Amniotic epithelial cell (primary cell): ENCODE measurements at places on chromosomes 5 and 9.
A peak's percentile ranks its signal among the peaks of the same experiment; 100 is the strongest.

DNA sequence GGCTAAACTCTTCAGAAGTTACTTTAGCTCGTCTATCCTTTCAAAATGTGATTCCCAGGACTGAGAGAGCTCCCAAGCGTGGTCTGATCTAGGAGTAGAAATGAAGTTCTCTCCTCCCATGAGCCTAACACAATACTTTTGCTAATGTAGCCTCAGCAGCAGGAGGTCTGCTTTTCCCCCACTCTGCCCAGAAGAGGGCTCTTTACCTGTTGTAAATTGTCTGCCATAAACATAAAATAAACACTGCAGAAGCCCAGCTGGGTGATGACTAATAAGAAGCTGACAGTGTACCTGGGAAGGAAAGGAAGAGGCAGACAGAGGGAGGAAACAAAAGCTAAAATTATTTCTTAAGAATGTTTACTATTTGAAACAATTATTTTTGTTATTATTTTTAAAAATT, 15.4 kb downstream of the SLC36A3 start:
- DNase-seq: no peak

- no peak for DNase-seq
These were observed 93.1 kb downstream of the MED27 start for GRCh38 chr9:131986576-131986975.

GRCh38 chr5:118009741-118010297, 978.5 kb downstream of the DTWD2 start:
- DNase-seq: no peak

- no peak for DNase-seq
These were observed 141.6 kb downstream of the ADCY2 start for GRCh38 chr5:7537573-7537972.

- no peak for DNase-seq
These were observed 36.7 kb downstream of the ANKRD31 start for GRCh38 chr5:75199946-75200345.

DNA sequence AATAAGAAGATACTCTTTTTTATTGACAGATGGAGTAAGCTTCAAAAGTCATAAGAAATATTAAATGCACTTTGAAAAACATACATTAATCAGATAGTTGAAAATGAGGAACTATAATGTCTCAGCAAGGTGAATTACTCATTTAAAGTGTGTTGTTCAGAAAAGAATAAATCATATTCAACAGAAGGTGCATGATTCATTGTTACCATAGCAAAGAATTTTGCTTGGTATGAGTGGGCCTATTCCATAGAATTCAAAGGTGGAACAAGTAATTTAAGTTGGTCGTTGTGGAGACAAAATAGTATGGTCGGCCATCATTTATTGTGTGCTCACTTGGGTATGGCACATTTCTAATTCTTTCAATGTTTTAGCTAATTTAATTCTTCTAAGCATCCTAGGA, 1920.2 kb upstream of the CDH9 start:
- no peak for DNase-seq

DNA sequence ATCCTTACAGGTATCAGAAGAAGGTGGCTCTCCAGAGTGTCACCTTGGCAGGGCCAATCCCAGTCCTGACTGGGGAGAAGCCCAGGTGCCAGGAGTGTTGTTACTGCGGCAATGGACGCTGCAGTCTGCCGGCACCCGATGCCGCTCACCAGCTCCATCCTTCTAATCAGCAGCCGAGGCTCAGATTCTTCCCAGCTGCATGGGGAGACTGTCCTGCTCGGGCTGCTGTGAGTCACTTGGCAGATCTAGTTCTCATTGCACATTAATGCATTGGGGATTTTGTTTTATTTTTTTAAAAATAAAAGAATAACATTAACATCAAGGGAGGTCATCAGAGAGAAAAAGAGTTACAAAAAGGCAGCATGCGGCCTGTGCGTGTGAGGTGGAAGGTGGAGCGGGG, 115.8 kb downstream of the MTX3 start:
- no peak for DNase-seq

DNA sequence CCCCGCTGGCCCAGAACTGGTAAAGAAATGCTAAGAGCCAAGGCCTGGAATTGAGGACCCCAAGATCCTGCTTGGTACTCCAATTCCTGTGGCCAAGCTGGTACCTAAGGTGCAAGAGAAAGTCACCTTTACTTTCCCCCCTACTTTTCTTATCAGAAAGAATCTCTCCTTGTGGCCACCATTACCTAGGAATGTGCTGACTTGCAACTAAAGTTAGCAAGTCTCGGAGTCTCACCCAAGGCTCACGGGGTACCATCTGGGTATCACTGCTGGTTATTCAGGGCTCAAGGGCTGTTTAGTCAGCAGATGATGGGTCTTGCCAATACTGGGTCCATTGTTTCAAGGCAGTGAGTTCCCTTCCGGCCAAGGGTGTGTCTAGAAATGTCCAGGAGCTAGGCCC, 270.2 kb downstream of the KDM4C start:
- no peak for DNase-seq

- DNase-seq: no peak
These were observed 7.3 kb upstream of the SMIM3 start for GRCh38 chr5:150771034-150771795.

- peak; percentile 47 for DNase-seq
These were observed 88.7 kb upstream of the PHF24 start for GRCh38 chr9:34869390-34869789.

DNA sequence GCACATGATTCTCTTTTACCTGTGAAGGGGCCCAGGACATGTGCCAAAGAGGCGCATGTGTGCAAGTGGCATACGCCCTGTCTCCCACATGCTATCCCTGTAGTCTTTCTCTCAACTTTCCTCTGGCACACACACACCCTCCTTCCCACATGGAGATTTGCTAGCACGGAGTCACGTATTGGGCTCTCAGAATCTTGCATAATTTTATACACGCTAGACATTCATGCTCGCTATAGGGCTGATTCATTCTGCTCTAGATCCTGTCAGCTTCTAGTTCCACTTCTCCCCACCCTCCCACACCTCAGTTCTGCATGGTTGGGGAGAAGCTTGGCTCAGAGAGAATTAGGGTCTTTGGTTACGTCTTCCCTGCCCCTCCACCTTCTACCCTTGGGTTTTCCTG, 72.8 kb downstream of the CD180 start:
- no peak for DNase-seq

DNA sequence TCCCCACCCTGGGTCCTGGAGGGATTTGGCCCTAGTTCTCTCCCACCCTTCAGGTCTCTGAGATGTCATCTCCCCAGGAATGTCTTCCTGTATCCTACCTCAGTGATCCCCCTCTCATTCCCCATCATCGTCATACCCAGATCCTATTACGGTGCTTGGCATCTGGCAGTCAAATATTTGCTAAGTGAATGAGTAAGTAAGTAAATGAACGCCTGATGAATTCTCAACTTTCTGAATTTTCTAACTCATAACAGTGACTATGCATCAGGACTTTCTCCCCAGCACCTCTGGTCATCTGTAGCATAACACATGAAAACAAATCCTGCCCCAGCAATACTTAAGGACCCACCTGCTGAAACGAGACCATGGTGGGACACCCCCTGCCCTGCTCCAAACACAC, 244.2 kb downstream of the EBF1 start:
- DNase-seq: no peak

GRCh38 chr9:100204796-100205195, 105.8 kb downstream of the INVS start:
- no peak for DNase-seq

DNA sequence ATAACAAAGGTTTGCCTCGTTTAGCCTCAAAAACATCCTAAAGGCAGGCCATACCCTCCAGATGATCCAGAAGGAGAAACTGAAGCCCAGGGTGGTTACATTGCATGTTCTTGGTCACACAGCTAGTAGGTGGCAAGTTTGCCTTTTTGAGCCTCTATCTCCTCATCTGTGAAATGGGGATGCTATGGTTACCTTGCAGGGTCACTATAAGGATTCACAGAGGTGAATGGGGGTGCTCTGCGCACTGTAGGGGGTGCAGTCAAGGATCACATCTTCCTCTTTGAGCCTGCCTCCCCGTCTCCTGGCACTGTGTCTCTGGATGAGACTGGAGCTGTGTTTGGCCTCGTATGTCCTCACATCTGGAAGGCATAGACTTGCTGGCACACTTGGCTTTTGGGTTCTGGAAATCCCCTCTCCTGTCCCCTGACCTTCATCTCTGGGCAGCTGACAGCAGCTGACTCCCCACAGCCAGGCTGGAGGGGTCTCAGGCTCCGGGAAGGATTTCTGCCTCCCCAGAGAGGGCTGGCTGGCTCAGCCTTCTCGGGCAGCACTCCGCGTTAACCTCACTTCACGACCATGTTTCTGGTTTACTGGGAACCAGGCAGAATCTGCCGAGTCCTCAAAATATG, 167.7 kb downstream of the RGS3 start:
- no peak for DNase-seq

- DNase-seq: peak; percentile 20
These were observed 24.6 kb upstream of the IFNB1 start for GRCh38 chr9:21102305-21102704.

DNA sequence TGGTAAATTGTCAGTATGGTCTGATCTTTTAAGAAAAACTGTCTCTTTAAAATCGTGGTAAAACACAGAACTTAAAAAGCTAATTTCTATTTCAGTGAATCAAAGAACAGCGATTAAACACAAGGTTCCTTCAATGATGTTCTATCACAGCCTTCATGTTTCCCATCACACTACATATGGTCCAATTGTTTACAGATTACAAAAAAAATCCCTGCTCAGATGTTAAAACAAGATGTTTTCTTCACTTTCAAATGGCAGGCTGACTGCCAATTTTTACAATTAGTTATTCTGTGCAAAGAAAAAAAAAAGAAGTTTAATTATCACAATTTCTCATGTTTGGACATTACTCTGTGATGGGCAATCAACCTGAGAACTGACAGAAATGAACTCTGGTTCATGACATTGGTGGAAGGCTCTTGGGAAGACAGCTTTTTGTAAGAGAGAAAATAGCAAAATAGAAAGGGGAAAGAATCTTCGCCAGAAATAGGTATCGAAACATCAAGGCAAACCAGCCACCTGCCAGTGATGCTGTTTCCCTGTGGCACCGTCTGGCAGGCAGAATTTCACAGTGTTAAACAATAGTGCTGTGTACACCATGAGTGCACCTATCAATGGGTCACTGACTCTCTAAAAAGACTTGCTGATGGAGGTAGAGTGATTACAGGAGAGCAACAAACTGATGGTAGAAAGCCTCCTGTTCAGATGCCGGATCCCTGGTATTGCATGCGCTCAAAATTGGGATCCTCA, 1020.0 kb upstream of the ARRDC3 start:
- no peak for DNase-seq

GRCh38 chr9:86713470-86713869, 233.8 kb downstream of the GAS1 start:
- peak; percentile 52 for DNase-seq

DNA sequence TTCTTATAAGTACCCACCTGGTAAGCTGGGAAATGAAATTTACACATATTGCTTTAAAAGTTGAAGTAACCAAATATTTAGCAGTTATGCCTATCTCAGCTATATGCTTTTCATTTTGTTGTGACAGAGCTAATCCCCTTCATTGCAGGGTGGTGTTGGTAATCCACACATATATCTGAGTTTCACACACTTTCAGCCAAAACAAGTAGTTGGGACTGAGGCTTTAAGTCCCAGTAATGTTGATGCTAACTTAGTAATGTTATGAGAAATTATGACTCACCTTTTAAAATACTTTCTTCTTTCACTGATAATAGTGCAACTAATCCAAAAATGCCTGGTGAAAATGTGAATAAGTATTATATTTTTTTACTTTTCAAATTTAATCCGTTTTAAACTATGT, 19.2 kb upstream of the RICTOR start:
- peak; percentile 55 for DNase-seq

DNA sequence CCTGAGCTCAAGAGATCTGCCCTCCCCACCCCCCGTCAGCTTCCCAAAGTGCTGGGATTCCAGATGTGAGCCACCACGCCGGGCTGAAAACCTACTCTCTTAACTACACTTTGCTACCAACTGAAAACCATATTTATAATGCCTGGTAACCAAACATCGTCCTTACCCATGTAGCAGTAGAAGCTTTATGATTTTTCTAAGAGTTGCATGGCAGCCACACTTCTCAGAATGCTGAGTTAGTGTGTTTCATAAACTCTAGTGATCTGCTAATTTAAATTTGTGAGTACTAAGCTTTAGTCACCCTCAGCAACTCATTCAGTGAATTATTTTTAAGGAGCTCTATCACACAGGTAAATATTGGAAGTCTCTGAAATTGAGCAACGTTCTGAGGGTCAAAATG, 478.4 kb downstream of the KDM4C start:
- no peak for DNase-seq

DNA sequence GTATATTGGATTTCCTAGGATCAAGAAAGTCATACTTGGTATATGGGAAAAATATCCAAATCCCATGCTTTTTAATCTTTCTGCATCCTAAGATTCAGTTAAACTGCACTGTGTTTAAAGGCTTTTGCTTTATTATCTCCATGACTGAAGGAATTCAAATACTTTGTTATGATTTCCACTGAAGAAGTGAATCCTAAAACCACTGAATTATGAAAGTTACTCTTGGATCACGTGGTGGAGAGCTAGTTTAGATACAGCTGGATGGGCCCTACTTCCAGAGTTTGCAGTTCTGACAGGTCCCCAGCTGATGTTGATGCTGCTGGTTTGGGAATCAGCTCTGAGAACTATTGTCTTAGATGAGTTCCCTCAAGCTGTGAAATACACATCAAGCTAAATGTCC, 5.0 kb downstream of the DAB2 start:
- DNase-seq: no peak

- DNase-seq: peak; percentile 6
These were observed 40.6 kb downstream of the ZNF883 start for GRCh38 chr9:112971415-112971814.

DNA sequence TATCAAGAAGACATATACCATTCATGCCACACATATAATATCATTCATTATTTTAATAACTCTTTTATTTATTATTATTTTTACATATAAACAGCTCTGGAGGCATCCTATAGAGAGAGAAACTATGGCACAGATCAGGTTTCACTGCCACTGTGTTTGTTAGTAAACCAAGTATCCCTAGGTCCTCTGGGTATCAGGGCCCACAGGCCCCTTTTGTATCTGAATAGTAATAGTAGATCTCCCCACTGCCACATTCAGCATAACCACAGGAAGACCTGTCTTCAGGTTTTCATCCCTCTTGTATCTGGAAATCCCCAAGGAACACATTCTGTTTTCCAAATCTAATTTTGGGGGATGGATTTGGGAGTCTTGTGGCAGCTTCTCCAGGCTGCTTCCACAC, 94.0 kb downstream of the SPATA31D1 start:
- no peak for DNase-seq

GRCh38 chr9:4346131-4346530, 46.3 kb upstream of the GLIS3 start:
- DNase-seq: no peak

DNA sequence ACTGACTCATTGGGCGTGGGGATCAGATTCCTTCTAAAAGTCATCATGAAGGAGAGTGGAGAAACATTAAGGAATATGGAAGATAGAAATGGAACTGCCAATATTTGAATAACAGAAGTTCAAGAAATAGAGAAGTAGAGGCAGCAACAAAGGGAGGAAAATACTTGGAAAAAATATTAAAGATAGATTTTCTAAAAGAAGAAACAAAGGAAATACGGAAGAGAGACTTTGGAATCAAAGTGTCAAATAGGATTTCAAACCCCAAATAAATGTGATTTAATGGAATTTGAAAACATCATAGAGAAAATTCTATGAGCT, 605.1 kb upstream of the KLF4 start:
- DNase-seq: no peak
